ENCODE measurements at places on chromosomes 12 and 14.

DNA sequence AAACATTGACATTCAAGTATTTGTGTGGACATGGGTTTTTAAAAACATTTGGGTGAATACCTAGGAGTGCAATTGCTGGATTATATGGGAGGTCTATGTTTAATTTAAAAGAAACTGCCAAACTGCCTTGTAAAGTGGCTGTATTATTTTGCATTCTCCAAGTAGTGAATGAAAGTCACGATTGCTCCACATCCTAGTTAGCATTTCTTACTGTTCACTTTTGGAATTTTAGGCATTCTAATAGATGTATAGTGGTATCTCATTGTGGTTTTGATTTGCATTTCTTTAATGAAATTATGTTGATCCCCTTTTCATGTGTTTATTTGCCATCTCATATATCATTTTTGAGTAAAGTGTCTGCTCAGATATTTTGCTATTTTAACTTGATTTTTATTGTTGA, 159.5 kb downstream of the FOXG1 start:
- DNase-seq: no peak

- no peak for DNase-seq
Measured at GRCh38 chr12:3302401-3303041, 188.5 kb upstream of the PRMT8 start.

GRCh38 chr12:49843411-49843810, 505 bp upstream of the BCDIN3D start:
- DNase-seq: no peak

- DNase-seq: no peak
Measured at GRCh38 chr12:101927999-101928398, 50.6 kb downstream of the DRAM1 start.

GRCh38 chr14:58547649-58548048, 90.1 kb upstream of the DACT1 start:
- DNase-seq: no peak

DNA sequence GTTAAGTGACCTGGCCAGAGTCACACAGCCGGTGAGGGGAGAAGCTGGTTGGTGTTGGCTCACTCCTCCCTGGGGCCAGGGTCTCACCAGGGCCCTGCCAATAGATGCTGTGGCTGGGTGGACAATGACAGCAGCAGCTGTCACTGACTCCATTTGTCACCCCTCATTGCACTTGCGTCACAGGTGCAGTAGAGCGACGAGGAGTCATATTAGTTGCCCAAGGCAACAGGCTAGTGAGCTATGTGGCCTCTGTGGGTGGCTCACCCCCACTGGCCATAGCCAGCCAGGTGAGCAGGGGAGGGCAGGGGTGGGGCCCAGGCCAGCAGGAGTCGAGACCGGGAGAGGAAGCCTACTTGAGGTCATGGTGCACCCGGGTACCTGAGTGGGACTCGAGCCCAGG, 9.7 kb downstream of the SLC25A47 start:
- no peak for DNase-seq

DNA sequence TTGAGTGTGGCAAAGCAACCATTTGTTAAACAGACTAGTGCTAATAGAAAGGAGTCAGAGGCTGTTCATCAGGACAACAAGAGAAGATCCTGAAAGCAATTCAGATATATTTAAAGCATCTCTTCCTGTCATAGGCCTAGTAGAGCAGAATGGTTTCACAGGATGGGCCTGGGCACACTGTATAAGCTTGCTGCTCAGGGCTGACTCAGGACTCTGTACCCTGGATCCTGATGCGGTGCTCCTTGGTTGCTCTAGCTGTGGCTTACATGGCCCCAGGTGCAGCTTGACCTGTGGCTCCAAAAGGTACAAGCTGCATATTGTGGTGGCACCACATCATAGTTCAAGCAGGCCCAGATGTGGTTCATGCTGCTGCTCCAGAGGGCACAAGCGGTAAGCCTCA, 313.4 kb downstream of the ETNK1 start:
- DNase-seq: peak; percentile 16

DNA sequence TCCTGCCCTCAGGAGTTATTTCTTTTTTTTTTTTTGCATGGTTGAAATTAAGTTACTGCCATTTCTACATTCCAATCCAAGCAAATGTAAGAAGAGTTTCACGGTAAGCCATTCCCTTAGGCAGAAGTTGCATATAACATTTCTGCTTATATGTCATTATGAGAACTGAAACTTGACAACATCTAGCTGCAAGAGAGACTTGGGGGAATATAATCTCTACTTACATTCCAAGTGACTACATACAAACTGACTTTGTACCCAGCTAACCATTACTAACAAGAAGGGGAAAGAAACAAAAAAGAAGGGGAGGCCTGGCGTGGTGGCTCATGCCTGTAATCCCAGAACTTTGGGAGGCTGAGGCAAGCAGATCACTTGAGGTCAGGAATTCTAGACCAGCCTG, 7.3 kb upstream of the RESF1 start:
- no peak for DNase-seq

DNA sequence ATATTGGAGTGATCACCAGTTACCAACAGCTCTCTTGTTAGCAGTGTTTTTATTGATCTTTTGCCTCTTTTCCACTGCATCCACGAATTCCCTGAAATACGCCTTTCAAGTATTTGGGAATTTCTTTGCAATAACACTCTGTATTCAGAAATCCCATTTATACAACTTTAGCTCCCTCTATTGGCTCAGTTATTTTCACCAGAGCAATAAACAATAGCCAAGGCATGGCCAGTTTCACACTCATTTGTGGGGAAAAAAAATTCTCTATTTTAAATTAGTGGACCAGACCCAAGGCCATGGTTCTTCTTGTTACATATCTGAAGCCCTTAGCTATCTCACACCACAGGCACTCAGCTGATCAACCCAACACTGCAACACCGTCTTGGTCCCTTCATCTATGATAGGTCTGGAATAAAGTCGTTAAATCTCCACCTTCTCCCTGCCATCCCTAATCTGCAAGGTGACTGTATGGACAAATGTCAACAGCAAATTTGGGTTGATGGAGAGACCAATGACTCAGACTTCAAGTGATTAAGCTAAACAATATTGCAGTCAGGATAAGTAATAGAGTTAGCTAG, 92.4 kb upstream of the TMEM260 start:
- no peak for DNase-seq

- no peak for DNase-seq
Measured at GRCh38 chr14:59358102-59358501, 107.1 kb downstream of the GPR135 start.

DNA sequence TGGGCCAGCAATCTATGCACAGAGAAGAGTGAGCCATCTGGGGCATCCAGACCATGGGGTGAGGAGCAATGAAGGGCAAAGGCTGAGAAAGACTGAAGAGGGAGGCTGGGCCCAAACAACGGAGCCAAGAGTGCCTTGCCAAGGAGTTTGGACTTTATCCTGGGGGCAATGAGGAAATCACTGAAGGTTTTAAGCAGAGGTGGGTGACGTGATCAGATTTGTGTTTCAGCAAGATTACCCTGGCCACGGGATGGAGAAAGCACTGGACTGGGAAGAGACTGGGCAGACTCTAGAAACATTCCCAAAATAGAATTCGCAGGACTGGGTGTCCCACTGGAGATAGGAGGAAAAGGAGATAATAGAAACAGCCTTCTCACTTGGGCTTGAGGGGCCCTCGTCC, 65.3 kb downstream of the DPF3 start:
- no peak for DNase-seq

- DNase-seq: no peak
Measured at GRCh38 chr14:80415636-80416035, 204.3 kb upstream of the DIO2 start.

- no peak for DNase-seq
Measured at GRCh38 chr12:27982385-27982784, 9.9 kb upstream of the PTHLH start.

GRCh38 chr12:1646569-1647284, 17.7 kb downstream of the WNT5B start:
- DNase-seq: no peak

DNA sequence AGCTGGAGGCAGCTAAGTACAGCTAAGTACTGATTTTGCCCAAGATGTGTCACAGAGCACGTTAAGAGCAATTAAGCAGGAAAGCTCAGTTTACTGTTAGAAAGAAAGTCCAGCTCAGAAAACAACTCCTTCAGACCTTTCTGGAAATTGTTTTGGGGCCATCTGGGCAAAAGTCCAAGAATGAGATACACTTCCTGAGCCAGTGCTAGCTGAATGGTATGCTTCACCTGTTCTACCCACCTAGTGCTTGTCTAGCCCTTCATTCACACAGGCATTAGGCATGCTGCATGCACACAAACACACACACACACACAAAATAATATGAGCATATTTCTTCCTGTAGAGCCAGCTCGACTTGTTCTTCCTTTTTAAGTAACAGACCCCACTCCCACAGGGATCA, 6.6 kb upstream of the IKZF4 start:
- no peak for DNase-seq

GRCh38 chr12:104342635-104343249, 39.2 kb downstream of the EID3 start:
- DNase-seq: no peak

- no peak for DNase-seq
Measured at GRCh38 chr14:56650048-56650447, 70.5 kb downstream of the TMEM260 start.

DNA sequence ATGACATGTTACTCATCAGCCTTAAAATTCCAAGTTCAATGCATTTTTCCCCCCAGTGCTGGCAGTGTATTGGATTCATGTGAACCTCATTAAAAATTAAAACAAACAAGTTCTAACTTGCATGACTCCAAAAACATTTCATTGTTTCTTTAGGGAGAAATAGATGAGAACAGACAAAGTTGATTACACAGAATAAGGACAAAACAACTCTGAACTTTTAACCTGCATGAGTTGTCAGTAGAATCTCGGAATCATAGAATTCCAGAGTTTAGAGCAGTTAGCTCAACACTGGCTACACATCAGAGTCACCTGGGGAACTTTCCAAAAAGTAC, 127.5 kb downstream of the TMX1 start:
- no peak for DNase-seq

GRCh38 chr12:75207338-75208083, 2.1 kb downstream of the KCNC2 start:
- no peak for DNase-seq

- DNase-seq: no peak
Measured at GRCh38 chr14:101078892-101079221, 175.3 kb upstream of the RTL1 start.

DNA sequence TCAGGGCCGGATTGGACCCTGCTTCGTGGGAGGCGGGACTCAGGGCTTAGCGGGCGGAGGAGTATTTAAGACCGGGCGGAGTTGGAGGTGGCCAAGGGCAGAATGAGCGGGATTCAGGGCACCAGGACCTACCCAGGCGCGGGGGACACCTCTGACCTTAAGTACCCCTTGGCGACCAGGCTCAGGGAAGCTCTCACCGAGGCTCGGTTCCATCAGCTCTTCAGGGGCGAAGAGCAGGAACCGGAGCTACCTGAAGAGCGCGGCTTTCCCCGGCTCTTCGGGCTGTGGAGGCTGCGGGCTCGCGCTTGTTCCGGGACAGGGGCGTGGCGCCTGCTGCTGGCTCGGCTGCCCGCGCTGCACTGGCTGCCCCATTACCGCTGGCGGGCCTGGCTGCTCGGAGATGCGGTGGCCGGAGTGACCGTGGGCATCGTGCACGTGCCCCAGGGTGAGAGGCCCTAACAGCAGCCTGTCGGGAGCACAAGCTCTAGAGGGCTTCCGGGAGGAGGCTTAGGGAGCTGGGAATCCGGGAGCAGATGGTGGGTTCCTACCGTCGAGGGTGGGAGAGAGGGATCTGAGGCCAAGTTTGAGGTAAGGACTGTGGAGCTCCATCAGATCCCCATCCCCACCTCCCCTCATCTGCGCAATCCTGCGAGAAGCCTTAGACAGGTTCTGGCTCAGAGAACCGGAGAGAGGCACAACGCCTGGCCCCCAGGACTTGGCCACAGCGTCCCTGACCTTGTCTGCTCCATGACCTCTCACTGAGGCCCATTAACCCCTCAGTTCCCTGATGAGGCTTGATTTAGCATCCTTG, 8.4 kb downstream of the ARHGEF25 start:
- DNase-seq: no peak
